ENCODE measurements at places on chromosomes 7 and 10. TPM values are rescaled to one million over a fixed set of nuclear protein-coding genes. Genes with fewer than 3 reads are reported as not detected.

ITGB1 gene
- total RNA-seq = 102 TPM

GRCh38 chr10:97463363-97464132 is 17.6 kb downstream of the ZDHHC16 start:
- DNase-seq = peak; percentile 53

- DNase-seq = no peak
These were observed 1.5 kb upstream of the HSPB1 start for GRCh38 chr7:76301000-76301399.

DNA sequence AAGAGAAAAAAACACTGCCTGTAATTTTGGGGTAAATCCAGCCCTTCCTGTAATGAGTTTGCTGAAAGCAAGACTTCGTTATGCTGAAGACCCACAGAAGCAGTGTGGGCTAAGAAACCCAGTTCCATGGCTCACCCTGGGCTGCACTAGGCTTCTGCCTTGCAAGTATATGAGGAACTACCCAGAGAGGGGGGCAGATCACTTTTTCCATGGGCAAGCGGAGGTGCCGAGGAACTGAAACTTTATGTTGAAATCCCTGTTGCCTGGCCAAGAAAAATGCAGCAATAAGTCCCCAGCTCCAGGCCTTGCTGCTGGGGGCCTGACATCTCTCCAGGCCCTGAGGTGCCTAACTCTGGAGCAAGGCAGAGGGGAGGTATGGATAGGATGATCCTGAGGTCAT is 8.5 kb downstream of the RASSF4 start:
- DNase-seq = no peak

DNA sequence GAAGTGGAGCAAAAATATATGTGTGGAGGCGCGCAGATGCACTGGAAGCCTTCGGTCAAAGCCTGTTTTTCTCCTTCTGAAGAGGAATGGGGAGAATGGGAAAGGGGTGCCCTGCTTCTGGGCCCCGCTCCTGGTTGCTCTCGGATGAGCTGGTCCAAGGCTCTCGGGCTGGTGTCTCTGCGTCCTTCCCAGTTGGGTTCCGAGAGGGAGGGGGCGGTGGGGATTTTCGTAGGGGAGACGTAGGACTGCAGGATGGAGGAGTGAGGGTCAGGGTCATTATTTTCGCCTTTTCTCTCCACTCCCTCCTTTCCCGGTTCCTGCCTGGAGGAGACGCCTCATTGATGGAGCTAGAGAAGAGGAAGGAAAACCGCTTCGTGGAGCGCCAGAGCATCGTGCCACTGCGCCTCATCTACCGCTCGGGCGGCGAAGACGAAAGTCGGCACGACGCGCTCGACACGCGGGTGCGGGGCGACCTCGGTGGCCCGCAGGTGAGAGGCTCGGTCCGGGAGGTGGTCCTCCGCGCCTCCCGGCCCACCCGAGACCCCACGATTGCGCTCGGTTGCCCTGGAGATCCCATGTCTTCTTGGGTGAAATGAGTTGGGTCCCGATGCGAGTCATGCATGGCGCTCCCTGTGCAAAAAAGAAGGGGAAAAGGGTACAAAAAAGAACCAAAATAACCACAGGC is 790 bp downstream of the ADAM22 start:
- DNase-seq = peak; percentile 24

GRCh38 chr7:95411036-95411435 is 14.9 kb upstream of the PON3 start:
- DNase-seq = no peak

- no peak for DNase-seq
These were observed 78.4 kb downstream of the NXPH1 start for GRCh38 chr7:8511855-8512254.

DNA sequence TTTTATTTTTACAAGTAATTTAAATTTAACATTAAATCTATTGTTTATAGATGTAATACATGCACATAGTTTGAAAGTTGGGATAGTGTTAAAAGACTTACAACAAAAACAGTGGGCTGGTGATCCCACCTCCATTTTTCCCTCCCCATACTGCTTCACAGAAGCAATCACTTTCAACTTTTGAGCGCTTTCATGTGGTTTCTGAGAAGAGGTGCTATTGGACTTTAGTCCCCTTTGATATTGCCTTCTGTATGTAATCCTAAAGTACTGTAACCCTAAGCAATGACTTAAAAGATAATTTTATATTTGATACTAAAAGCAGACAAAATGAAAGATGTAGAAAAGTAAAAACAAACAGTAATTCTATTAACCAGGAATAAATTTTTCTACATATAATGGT is 88.1 kb upstream of the FAM171A1 start:
- peak; percentile 12 for DNase-seq

DNA sequence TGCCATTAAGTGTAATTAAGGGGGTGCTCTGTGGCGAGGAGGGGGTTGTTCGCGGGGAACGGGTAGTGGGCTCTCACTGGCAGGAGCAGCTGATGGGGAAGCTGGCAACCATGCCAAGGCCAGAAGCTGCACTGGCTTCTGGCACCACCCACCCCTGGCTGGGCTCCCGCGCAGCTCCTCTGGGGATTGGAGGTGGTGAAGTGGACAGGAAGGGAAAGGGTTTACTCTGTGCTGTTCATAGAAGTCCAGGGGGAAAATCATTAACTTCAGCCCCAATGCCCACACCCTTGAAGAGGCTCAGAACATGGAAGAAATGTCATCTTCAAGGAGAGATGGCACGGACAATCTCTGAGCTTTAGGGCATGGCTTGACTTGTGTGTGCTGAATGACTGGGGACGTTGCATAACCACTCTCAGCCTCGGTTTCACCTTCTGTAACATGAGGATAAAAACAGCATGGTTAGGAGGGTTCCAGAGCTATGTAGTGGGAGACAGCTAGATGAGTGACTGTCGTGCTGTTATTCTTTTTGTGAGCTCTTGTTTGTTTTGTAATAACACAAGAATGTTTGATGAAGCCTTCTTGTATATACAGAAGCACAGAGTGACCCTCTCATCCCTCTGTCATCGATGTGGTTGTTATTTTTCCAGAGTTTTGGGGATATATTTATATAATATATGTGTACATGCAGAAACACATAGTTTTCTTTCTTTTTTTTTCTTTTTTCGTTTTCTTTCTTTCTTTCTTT is 29.9 kb downstream of the KAZALD1 start:
- no peak for DNase-seq

DNA sequence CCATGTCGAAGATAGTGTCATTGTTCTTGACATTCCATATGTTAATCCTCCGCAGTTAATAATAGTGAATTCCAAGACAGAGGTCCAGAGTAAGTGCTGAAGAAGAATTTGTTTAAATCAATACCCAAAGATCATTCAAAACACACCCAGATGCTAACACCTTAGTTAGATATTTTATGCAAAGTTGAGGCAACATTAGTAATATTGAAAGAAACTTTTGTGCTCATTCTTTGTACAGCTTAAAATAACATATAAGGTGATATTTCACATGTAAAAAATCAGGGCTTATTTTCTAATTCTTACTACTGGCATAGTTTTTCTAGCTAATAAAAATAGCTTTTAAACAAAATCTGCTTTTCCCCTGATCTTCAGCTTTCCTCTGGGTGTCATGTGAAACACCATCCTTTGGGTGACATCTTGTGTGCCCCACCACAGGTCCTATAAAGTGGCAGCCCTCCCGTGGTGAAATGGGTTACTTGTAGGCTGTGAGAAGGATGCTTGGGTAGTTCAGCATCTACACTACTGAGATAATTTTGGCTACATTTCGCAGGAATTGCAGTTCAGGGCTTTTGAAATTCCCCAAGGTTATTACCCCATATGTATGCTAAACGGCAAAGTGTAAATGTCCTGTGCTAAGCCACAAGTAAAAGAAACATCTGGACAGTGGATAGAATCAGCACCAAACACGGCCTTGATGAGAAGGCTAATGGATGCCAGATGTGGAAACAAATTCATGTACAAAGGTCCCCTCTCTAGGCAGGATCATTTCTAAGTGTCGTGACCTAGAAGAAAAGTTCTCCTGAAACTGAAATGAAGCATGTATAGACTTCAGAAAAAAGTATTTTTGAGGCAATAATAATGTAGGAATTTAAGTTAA is 105.4 kb downstream of the GRM3 start:
- no peak for DNase-seq
